ENCODE measurements at places on chromosomes 6 and 20.
A peak's percentile ranks its signal among the peaks of the same experiment; 100 is the strongest.

- DNase-seq: peak; percentile 95
Measured at GRCh38 chr20:45419188-45420091, 3.5 kb downstream of the PIGT start.

DNA sequence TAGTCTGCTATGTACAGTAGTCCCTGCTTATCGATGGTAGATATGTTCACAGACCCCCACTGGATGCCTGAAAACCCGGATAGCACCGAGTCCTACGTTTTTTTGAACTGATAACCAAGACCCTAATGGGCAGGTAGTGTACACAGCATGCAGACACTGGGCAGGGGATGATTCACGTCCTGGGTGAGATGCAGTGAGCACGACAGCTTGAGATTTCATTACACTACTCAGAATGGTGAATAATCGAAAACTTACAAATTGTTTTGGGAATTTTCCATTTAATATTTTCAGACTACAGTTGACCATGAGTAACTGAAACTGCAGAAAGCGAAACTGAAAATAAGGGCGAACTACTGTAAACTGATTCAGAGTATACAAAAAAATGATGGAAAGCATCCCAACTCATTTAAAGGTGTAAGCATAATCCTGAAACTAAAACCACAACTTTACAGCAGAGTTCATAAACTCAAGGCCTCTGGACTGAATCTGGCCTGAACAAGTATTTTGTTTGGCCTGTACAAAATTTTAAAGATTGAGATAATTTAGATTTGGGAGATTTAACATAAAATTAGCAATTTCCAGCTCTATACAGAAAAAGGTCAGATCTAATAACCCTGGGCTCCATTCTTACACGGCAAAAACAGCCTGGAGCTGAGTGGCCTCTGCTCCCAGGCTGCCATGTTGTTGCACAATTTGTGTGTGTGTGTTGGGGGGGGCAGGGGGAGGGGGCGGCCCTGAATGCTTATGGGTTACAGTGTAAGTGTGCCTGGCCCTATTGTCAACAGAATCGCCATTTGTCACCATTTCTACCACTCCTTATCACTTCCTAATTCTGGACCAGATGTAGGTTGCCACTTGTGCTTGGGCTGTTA, 34.9 kb downstream of the RNF24 start:
- DNase-seq: peak; percentile 43

- no peak for DNase-seq
Measured at GRCh38 chr6:107079429-107079828, 35.9 kb downstream of the BEND3 start.

DNA sequence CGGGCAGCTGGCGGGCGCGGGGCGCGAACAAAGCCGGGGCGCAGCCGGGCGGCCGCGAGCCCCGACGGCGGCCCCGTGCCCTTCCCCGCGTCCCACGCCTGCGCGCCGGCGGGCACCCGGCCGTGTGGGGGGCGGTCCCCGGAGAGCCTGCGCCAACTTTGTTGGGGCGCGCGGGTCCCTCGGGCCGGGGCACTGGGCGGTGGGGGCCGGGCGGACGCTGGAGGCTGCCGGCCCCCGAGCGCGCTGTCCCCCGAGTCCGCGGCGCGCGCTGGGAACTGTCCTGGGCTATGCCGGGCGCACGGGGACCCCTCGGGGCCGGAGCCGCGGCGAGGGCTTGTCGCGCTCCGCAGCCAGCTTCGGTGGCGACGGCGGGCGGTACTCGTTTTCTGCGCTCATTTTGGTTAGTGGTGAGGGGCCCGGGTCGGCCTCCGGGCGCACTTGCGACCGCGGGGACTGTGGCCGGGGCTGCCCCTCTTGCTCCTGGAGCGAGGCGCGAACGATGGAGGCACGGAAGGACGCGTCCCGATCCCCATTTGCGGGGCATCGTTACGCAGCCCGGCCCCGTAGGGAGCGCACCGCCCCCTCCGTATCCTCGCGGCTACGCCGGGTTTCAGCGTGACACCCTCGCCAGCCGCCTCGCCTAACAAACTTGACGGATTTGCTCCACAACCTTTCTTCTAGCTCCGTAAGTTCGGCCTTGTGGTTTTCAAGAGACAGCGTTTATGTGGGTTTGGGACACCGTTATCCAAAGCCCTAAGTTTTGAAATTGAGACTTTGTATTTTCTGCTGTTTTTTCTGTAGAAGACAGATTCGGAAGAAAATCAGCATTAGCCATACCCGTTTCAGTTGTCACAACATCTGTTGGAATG, 622 bp downstream of the SS18L1 start:
- peak; percentile 80 for DNase-seq

DNA sequence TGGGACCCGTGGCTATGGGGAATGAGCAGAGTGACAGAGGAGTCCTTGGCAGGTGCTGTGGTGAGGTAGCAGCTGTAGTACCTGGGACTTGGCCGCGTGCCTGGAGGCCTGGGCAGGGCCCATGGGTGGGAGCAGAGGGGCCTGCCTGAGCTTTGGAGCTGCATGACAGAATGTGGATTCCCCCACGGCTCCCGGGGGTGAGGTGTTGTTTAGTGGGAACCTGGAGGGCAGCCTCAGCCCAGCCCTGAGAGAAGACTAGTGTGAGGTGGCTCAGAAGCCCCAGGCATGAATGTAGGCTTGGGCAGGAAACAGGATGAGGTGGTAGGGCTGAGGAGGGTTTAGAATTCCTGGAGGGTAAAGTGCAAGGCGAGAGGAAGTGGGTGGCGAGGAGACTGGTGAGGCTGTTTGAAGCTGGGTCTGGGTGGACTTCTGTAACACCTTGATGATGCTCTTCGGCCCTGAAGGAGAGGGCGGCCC, 86.5 kb upstream of the SCP2D1 start:
- DNase-seq: no peak

- peak; percentile 20 for DNase-seq
Measured at GRCh38 chr6:145814035-145814500, 527 bp downstream of the FBXO30 start.

GRCh38 chr6:3913077-3913957, 64.1 kb downstream of the FAM50B start:
- DNase-seq: peak; percentile 95

DNA sequence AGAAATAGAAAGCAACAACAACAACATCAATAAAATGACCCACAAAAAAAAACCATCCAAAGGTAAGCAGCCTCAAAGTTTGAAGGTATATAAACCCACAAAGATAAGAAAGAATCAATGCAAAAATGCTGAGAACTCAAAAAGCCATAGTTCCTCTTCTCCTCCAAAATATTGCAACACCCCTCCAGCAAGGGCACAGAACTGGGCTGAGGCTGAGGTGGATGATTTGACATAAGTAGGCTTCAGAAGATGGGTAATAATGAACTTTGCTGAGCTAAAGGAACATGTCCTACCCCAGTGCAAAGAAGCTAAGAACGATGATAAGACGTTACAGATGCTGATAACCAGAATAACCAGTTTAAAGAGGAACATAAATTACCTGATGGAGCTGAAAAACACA, 188.8 kb upstream of the BTBD3 start:
- DNase-seq: no peak

DNA sequence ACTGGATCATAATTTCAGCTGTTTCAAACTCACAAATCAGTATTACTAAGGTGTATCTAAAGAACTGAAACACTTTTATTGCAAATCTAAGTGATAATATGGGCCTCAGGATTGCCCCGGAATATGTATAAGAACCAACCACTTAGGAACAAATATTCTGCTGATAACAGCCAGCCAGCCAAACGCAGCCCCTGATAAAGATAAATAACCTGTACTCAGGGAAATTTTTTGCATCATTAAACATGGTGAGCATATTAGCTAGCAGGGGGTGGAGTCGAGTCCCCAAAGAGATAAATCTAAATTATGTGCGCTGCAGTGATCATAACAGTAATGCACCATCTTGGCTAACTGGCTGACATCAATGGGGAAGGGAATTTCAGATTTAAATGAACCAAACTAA, 410.2 kb upstream of the MAP3K7 start:
- no peak for DNase-seq

GRCh38 chr6:106979435-106979884, 4.9 kb upstream of the CD24 start:
- peak; percentile 80 for DNase-seq

DNA sequence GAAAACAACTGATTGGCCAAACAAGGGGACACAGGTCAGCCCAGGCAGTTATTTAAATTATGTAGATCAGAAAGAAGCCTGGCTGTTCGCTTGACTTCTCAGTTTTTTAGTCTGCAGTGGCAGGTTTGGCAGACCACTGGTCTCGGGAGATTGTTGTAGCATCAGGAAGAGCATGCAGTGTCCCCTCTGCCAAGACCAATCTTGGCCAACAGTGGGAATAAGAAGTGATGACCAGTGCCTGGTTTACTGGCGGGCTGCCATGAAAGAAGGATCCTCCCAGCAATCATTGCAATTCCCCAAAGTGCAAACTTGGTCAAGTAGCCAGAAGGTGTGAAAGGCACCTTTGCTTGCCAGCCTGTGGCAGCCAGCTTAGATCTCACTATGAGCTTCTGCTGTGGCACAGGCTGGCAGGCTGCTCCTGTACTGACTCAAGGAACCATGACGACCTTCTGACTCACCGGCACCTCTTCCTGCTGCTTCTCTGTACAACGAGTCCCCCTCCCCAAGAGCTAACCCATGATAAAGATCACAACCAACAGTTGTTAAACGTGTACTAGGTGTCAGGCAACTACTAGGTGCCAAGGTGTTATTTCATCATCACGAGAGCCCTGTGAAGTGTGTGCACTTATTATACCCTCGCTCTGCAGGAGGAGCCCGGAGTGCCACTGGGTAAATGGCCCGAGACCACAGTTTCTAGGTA, 76.8 kb upstream of the DUSP22 start:
- DNase-seq: no peak

DNA sequence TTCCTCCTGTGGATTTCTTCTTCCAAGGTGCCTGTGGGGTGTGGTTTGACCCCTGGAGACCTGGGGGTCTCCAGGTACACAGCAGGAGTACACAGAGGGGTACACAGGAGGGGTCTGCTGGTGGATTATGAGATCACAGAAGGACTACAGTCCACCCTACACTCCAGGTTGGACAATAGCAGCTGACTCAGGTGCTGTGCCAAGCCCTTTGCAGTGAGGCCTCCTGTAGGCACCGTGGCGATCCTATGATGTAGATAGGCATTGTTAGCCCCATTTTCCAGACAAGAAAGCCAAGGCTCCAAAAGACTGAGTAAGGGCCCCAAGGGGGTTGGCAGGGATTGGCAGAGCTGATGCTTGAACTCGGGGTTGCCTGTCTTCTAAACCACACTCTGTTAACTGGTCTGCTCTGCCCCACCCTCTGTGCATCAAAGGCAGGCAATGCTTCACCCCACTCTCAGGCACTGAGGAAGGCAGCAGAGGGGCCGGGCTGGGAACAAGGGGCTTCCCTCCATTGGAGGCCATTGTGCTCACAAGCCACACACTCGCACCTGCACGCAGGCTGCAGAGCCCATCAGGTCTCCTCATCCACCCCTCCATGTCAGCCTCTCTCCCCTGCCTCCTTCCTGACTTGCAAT, 77.5 kb upstream of the SIRPA start:
- no peak for DNase-seq

DNA sequence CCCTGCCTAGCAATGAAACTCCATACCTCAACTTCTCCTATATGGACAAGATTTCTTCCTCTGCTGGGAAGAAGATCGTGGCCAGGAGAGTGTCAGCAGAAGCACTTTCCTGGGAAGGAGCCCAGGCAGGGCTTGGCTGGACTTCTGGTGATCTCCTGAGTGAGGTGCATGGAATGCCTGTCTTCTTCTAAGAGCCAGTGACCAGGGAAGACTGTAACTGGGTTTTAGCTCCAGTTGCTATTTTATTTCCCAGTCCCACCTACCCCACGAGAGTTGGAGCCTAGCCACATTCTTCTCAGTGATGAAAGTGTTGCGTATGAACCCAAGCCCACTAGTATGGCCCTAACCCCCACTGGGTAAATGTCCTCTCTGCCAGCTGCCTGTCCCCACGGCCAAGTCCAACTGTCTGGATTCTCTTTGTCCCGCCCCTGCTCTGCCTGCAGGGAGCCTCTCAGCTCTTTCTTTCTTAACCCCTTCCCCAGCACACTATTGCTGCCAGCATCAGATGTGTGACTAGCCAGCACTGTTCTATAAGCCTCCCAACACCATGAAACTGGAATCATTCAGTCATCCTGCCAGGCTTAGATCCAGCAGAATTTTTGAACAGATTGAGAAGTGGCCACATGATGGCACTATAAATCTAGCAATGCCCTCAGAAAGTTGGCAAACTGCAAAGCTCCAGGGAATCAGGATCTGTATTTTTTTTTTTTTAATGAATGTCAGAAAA, 69.8 kb upstream of the FAM184A start:
- peak; percentile 72 for DNase-seq

DNA sequence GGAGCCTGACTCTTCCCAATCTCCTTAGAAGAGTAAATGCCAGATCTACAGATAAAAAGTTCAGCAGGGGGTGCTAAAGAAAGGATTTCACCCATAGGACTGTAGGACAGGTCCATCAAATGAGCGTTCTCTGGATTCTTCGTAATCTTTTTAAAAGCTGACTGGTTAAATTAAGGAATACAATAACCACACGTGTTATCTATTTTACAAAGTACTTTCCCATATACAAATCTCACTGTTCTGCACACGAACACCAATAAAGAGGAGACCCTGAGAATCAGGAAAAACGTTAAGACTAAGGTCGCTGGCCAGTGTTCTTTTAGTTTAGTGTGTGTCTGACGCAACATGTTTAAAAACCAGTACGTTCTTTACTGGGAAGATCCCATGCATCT, 542 bp downstream of the TUBE1 start:
- DNase-seq: peak; percentile 62

DNA sequence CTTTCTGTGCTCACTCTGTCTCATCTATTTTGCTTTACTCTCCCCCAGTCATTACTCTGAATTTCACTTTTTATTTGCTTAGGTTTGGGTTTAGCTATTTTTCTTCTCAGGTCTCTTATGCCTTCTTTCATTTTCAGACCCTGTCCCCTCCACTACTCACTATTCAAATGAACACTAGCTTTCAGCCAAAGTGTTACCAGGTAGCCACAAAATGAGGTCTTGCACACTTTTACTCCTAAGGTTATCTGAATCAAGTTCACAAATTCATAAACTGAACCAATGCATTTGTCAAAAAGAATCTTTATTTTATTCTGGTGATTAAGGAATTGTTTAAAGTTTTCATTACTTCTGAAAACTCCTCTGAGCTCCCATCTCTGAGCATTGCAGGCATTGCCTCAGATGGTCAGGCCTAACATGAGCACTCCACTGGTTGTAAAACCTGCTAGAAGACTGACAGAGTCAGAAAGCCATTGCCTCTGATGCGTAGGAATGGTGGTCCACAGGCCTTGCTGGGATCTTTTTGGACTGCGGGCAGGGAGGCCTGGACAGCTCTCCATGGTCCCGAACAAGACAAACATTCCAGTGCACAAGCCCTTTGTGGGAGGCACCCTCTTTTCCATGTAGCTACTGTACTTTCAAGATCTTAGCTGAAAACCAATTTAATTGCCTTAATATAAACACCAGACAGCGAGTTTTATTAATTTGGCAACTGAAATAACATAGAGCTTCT, 48.5 kb downstream of the FYN start:
- DNase-seq: no peak

GRCh38 chr6:30894381-30894780, 10.1 kb downstream of the DDR1 start:
- DNase-seq: no peak

Data from AG08395 (cell line).